AG09309 (cell line): ENCODE measurements at places on chromosomes 5 and 9.
A peak's percentile ranks its signal among the peaks of the same experiment; 100 is the strongest.

DNA sequence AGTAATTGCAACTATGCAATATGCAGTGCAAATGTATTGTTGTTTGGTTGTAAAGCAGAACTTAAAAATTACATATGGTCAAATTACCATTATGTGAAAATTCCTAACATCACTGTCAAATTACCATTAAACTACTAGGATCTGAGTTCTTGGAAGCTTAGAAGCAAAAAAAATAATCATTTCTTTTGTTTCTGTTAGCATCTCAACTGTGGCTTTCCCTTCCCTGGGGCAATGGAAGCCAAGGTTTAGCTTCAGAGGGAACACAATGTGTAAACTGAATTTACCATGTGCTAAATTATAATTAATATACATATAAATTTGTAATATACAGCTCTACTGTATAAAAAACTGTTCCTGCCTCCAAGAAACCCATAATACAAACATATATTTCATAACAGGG lies 159.4 kb downstream of the GNAQ start:
- DNase-seq: no peak

- no peak for DNase-seq
These were observed 241.2 kb downstream of the PIK3R1 start for GRCh38 chr5:68456756-68457217.

- DNase-seq: peak; percentile 20
These were observed 117.4 kb downstream of the SMARCA2 start for GRCh38 chr9:2132484-2133082.

DNA sequence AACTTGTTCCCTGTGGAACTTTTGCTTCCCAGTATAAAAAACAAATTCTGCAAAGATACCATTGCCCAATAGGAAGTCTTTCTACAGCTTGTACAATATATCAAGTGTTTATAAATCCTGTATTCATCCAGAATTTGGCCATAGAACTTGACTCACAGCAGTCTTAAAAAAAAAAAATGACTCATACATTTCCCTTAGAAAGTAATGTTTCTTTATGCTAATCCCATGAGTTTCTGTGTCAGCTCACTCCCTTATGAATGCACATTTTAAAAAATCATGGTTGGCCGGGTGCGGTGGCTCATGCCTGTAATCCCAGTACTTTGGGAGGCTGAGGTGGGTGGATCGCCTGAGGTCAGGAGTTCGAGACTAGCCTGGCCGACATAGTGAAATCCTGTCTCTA lies 89.3 kb upstream of the DMRT1 start:
- peak; percentile 90 for DNase-seq

DNA sequence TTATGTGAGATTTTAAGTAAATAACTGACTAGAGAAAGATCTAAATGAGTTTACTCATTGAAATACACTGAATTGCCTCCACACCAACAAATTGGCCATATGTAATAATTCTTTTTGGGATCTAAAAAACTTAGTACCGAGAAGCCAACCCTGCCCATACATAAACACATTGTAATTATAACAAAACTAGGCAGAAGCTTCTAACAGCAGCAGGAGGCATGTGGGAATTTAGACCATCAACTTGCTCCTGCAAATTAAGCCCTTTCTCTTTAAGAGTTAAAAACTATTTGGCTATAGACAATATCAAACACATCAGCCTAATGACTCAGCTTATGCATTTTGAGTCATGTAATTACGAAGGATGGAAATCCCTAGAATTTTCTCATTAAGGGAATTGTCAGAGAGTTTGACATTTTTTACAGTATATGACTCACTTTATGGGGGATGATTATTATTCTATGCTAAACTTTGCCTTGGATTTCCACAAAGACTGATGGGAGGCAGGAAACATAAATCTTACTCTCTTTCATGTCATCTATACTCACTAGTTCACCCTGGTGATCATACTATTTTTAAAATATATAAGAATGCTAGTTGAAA lies 1.0 kb downstream of the IL7R start:
- peak; percentile 75 for DNase-seq
